ENCODE measurements at places on chromosomes 1 and 21.

GRCh38 chr1:212110617-212111016 is 75.1 kb downstream of the DTL start:
- no peak for DNase-seq

DNA sequence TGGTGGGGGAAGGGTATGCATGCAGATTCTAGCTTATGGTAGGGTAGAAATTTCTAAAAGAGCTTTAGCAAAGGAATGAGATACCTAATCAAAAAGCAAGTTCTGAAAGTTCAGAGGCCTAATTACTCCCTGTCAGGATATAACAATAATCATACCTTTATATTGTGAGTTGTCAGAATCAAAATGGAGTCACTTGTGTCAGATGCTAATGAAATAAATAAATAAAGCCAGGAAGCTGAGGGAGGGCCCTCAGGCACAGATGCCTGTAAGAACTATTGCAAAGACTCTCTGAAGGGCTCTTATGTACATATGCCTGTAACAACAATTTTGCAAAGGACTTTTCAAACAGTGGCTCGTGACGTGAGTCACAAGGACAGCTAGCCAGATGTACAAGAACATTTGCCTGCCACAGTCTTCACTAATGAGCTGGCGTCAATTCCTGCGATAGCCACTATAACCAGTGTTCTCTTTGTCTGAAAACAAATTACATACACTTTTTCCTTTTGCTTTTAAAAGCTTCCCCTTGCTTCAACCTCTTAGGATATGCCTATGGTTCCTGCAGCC is 27.4 kb upstream of the DNASE2B start:
- DNase-seq: no peak

- DNase-seq: no peak
These were observed 13.9 kb upstream of the WDR26 start for GRCh38 chr1:224448453-224449017.

DNA sequence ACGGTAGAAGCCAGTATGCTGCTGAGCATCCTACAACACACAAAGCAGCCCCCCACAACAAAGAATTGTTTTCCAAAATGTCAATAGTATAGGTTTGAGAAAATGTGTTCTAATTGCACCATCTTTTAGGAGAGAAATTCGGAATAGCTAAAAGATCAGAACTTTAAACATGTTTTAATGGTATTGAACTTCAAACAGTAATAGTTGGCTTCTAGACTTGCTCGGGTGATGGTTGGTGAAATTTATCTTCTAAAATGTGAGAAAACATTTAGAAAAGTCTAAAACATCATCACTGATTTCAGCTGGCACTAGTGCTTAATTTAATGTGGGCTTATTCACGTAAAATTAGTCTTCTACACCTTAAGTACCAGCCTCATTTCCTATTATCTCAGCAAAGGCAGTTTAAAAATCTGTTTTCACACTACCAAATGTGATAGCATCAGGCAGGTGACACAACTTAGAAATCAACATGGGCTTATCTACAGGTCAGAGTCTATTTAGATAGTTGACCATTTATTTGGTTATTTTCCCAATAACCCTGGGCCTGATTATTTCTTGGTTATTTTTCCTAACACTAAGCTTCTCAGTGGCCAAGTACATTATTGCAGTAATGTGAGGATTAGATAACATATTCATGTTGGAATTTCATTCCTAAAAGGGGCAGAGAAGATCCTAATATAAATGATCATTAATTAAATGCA is 399.3 kb upstream of the PKN2 start:
- DNase-seq: no peak

DNA sequence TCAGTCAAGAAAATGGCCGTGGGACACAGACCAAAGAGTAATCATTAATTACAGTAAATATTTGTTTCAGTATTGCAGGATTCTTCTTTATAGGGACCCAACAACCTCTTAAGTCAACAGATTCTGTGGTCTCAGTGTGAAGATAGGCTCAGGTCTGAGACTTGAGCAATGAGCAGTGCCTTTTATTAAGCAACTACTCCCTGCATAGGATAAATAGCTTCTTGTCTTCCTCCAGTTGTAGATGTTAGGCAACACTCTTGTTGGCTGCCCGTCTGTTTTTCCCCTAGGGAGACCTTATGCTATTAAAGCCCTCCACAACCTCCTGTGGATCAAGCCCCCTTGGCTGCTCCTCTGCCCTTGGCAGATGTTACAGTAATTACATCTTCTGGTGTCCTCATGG is 1.8 kb upstream of the OMA1 start:
- no peak for DNase-seq

- DNase-seq: no peak
These were observed 21.5 kb upstream of the GPR37L1 start for GRCh38 chr1:202101184-202101583.

DNA sequence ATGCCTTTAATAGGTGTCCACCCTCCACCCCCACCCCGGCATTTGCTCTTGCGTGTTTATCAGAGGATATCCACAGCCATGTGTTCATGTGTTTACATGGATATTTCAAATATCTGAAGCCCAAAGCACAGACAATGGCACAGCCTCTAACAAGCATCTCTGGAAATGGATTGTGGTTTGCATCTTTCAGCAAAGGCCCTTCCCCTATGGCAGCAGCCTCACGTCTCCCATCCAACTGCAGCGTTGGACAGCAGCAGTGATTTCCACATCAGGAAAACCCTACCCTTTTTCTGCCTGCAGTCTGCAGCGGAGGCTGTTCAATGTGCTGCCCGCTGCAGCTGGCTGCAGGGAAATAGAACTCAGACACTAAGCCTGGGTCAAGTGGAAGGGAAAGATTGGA is 1.6 kb downstream of the RASSF5 start:
- DNase-seq: no peak

DNA sequence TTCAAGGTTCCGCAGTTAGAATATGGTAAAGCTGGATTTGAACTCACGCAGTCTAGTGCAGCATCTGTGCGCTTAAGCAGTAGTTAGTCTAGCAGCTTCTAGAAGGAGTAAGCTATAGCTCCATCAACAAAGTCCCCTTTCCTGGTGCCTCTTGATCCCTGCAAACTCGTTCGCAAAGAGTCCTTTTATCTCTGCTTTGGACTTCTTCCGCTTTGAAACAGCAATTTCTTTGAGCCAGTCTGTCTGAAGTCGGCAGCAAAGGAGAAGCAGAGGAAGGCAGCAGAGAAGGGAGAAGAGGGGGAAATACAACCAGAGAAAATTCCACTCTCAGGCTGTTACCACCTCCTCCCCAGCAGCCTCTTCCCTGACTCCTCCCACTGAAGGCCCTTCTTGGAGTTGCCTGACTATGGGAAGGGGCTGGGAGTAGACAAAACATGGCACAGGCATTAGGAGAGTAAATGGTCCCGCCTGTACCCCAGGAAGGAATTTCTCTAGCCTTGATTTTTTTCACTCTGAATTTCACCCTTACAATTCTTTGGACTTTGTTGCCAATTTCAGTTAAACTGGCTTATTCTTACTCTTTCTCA is 25.9 kb downstream of the HSD3B2 start:
- DNase-seq: no peak

- DNase-seq: no peak
These were observed 482 bp downstream of the GRIK1 start for GRCh38 chr21:29939104-29939923.
